ENCODE measurements at places on chromosomes 4 and X.
A peak's percentile ranks its signal among the peaks of the same experiment; 100 is the strongest.

DNA sequence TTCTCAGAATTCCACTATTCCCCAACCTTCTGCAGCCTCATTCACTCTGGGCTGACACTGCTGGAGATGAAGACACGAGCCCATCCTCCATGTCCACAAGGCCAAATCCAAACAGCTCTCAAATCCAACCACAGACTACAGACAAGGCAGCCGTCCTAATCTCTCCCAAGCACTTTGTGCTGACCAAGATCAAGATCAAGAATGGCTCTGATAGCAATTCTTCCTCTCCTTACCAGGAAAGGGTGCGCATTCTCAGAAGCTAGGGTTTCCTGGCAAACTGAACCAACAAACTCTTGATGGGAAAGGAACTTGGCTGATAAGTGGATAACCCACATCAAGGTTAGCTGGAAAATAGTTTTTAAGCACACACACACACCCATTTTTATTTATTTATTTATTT is 26.5 kb downstream of the RELL1 start:
- DNase-seq: no peak

- no peak for DNase-seq
Observed at GRCh38 chrX:20743046-20743445, 476.3 kb upstream of the RPS6KA3 start.

- DNase-seq: no peak
Observed at GRCh38 chr4:184356366-184356765, 118.0 kb downstream of the IRF2 start.

DNA sequence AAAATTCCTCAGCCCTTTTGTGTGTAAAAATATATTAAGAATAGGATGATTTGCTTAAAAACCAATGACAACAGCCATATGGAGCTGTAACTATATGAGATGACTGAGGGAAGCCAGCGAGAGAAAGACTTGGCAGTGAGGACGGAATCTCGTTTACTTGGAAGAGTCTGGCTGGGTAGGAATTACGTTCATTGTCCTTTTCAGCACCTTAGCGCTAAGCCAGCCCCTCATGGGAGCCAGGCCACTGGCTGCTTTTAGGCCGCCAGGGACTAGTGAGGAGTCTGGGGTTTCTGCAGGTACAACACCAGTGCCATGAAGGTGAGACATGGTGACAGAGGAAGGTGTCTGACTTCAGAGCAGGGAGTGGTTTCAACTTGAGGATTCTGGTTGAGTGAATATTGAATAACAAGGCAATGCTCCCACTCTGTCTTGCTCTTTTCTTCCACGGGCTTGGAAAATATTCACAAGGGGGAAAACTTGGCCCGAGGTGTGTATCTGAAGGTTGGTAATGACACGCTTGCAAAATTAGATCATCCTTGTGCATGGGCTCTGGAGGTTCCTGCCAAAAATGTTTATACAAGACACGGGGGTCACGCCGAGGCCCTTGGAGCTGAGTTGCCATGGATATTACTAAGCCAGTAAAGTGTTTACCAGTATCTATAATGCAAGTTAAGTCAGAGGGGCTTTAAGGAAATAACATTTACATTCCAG is 17.4 kb downstream of the KLF3 start:
- no peak for DNase-seq

GRCh38 chrX:65750674-65751469 is 83.4 kb downstream of the MSN start:
- DNase-seq: no peak

GRCh38 chr4:121146530-121146929 is 17.6 kb downstream of the TNIP3 start:
- no peak for DNase-seq

DNA sequence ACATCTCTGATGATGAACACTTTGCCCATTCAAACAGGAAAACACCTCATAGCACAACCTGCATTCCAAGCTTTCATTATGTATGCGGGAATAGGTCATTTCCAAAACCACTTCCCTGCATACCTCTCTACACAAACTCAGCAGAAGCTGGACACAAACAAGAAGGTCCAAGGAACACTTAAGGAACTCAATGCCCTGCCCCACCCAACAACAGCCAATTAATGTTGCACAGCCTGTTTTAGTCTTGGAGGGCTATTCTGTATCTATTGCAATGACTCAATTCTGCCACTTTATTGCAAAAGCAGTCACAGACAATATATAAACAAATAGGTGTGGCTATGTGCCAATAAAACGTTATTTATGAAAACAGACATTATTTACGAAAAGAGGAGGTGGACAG is 16.7 kb downstream of the OPHN1 start:
- no peak for DNase-seq

GRCh38 chrX:116749943-116750342 is 287.2 kb upstream of the CT83 start:
- DNase-seq: no peak

- no peak for DNase-seq
Observed at GRCh38 chrX:100408713-100409609, 1.1 kb downstream of the PCDH19 start.

- DNase-seq: no peak
Observed at GRCh38 chr4:23235628-23236390, 543.1 kb downstream of the GBA3 start.

GRCh38 chr4:168683595-168683994 is 186.7 kb downstream of the PALLD start:
- DNase-seq: no peak

DNA sequence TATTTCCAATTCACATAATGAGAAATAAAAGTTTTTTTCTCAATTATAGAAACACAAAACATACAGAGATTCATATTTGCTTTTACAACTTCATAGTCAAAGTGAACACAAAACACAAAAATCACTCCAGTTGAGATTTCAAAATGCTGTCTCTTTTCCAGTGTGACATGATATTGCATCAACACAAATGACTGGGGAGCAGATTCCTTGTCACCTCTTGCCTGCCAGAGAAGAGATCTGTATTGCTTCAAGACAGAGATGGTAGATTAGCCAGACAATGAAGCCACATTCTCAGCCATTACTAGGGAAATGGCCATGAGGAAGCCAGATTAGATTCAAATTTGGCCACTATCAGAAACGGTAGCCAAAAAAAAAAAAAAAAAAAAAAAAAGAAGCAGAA is 2313.1 kb upstream of the AGA start:
- no peak for DNase-seq

DNA sequence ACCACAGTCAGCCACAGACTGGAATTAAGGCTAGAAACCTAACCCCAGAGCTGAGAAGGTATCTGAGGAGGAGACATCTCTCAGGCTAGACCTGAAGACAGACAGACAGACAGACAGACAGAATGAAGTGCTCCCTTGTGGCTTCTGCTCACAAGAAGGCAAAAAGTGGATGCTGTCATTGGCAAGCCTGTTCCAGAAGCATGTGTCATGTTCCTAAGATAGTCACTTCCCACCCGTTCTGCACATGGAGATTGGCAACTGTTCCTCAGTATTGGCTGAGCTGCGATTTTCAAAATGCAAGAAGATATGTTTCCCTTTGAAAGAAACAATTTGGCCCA is 166.4 kb downstream of the NSUN7 start:
- peak; percentile 64 for DNase-seq

DNA sequence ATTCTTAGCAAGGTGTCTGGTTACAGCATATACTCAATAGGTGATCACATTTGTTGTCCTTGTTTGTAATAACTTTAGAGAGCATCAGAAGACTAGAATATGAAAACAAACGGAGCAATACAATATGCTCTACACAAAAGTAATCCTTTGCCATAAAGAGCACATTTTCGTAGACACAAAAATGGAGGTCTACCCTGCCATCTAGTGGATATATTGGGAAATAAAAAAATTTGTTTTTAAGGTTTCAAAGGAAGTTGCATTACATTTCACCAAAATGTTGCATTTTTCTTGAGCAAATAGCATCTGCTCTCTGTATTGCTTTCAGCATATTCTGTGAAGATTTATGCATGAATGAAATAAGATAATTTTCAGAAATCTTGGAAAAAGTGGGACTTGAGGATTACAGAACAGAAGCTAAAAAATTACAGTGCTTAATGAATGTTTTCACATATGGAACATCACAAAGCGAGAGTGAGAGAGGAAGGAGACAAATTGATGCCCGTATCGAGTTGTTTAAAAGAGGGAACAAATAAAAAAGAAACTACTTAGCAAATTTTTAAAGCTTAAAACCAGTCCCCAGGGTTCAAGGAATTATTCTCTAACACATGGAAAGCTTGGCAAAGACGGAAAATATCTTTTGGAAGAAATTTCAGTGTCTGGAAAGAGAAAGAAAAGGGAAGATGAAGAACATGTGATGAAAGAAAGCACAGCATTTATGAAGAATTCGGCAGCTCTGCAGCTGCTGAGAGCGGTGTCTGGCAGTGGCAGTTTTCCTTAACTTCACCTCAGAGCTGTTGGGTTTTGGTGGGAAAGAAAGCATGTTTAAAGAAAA is 390.1 kb downstream of the ANKRD50 start:
- DNase-seq: peak; percentile 60

GRCh38 chr4:72843466-72843865 is 226.1 kb downstream of the COX18 start:
- DNase-seq: no peak

GRCh38 chr4:78059524-78059889 is 2.4 kb downstream of the FRAS1 start:
- DNase-seq: no peak

- DNase-seq: no peak
Observed at GRCh38 chr4:123812066-123812390, 415.4 kb downstream of the SPRY1 start.

GRCh38 chrX:20595928-20596575 is 329.3 kb upstream of the RPS6KA3 start:
- DNase-seq: no peak

- no peak for DNase-seq
Observed at GRCh38 chr4:167779864-167780263, 312.5 kb upstream of the ANXA10 start.

DNA sequence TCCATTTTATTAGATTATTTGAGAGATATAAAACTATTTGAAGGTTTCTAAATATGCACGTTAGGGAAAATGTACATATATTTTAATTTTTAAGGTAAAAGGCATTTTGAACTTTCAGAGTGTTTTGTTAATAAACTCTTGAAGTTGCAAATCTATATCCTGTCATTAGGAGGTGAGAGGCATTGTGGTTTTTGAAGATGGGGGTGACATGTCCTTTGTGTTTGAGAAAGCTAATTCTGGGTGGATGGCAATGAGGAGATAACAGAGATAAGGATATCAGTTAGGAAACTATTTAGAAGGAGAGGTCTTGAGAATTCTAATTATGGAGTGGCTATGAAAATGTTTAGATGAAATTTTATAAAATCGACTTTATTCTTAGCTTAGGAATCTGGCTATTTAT is 6.1 kb downstream of the STIM2 start:
- DNase-seq: no peak

DNA sequence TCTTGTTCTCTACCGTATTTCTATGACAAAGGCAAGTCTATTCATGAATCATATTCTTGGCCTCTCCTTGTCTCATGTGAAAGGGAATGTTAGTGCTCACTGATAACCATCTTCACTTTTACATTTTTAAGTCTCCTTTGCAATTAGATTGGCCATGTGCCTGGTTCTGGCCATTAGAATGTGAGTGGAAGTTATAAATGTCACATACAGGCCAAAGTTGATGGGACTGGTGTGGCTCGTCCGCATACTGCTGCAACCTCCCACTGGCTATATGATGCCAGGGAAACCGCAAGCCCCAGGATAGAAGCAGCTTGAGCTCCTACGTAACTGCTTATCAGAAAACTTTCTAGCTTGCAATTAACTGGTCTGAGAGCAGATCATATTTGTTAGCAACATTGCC is 86.1 kb downstream of the MAGEC1 start:
- DNase-seq: no peak

GRCh38 chrX:123308658-123309057 is 124.6 kb downstream of the GRIA3 start:
- DNase-seq: no peak

DNA sequence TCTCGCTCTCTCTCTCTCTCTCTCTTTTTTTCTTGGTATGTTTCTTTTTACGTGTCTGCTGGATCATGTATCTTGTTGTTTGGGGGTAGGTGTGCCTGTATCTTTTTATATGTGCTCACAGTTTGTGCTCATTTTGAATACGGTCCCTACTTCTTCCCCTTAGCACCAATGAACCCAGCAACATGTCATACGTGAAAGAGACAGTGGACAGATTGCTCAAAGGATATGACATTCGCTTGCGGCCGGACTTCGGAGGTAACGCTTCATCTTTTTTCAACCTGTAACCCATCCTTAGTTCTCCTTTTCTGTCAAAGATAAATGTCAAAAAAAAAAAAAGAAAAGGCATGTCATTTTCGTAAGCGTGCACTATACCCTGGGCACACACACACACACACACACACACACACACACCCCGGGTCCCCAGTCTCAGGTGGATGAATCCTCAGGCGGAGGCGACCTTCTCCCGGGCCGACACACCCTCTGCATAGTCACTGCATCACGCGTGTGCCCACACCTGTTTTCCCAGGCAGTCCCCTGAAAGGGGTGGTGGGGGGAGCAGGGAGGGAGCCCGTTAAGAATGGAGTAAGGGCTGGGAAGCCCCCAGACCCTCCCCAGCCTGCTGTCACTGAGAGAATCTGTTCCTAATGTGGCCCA is 511 bp downstream of the GABRB1 start:
- no peak for DNase-seq

DNA sequence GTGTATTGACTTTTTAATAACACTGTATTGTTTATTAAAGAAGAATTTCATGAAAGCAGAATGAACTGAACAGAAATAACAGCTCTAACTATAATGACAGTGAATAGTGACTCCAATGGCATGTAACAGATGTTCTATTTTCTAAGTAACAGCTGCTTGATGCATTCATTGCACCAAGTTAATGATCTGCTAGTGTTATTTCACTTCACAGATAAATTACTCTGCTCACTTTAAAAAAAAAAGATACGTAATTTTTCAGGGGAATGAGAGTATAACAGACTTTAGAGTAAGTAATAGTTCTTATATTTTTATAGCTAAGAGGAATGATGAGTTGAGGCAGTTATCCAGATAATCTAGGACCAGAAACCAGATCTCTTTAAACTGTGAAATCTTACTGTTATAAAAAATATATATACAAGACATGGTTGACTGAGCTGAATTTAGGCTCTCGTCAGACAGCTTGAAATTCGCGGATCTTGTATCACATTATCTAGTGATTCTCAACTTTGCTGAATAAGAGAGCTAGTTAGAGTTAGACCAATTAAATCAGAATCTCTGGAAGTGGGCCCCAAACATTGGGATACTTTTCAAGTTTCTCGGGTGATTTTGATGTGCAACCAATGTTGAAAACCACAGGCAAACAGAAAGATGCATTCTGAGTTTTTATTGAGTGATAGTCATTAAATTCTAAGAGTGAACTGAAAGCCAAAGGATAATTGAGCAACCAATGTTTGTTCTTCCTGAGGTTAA is 840.7 kb downstream of the DMD start:
- no peak for DNase-seq

DNA sequence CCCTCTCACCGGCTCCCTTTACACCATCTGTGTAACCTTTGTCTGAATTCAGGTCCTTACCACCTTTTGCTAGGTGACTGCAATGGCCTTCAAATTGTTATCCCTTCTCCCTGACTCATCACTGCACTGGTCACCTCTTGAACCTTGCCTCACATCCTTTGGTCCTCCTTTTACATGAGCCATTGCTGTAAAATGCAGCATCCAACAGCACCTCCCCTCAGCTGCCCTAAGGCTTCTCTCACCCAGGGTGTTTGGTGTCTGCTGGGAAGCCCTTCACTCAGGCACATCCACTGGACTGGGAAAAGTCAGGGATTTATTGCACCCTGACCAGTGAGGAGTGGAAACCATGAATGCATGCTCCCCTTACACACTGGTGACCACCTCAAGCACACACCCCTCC is 192.5 kb upstream of the GATB start:
- no peak for DNase-seq
